Cerebellar cortex (tissue), 1 donor: ENCODE measurements at places on chromosomes 6 and 20.

DNA sequence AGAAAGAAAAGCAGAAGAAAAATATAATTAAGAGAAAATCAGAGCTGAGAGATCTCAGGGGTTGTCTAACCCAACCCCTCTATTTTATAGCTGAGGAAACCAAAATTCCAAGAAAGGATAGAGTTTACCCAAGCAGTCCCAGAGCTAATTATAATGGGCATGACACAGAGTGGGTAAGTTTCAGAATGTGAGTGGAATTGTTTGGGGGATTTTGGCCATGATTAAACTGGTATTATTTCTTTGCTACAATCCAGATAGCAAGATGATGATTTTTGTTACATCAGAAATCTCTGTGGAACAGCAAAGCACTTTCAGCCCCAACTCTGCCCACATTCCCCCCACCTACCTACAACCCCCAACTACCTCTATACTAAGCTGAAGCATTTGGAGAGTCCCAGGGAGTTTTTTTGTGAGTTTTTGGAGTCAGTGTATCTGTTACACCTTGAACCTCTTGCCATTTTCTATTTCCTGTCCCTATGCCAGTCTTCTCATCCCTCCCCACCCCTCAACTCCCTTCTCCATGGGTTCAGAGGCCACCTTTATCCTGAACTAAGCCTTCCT, 24.7 kb downstream of the POFUT1 start:
- DNase-seq: no peak

DNA sequence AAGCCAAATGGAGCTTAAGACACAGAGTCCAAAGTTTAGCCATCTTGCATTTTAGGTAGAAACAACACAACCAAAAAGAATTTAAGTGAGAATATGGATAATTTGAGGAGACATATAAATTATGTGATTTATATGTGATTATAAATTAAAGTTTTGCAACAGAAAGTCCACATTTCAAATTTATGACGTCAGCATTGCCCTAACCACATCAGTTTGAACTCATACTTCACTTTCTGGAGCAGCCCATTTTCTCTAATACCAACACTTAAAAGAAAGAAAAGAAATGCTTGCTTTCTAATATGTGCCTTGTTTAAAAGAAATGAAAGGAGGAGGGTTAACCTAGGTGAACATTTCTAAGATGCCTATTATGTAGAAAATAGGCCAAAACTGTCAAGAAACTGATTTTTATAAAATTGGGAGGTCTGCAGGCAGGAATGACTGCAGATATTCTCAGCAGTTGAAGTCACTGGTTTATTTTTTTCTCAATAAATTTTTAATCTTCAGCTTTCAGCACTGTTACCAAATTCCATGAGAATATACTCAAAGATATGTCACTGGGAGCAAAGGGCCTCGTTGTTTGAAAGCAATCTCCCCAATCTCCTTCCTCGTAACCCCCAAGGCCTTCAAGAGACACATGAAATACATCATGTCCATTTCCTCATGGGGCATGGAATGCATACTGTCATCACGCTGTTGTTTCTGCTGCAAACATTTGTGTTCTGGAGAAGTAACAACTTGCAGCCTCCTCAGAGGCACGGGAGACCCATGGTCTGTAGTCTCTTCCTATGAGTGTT, 137.8 kb downstream of the SOD2 start:
- DNase-seq: no peak

GRCh38 chr6:158730541-158730907, 80.7 kb downstream of the SYTL3 start:
- no peak for DNase-seq

DNA sequence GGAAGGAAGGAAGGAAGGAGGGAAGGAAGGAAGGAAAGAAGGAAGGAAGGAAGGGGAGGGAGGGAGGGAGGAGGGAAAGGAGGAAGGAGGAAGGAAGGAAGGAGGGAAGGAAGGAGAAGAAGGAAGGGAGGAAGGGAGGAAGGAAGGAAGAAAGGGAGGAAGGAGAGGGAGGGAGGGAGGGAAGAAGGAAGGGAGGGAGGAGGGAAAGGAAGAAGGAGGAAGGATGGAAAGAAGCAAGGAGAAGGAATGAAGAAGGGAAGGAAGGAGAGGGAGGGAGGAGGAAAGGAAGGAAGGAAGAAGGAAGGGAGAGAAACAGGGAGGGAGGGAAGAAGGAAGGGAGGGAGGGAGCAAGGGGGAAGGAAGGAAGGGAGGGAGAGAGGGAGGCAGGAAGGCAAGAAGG, 204.9 kb downstream of the PHACTR1 start:
- no peak for DNase-seq

- DNase-seq: no peak
Measured at GRCh38 chr20:25580711-25581110, 4.6 kb downstream of the NINL start.

DNA sequence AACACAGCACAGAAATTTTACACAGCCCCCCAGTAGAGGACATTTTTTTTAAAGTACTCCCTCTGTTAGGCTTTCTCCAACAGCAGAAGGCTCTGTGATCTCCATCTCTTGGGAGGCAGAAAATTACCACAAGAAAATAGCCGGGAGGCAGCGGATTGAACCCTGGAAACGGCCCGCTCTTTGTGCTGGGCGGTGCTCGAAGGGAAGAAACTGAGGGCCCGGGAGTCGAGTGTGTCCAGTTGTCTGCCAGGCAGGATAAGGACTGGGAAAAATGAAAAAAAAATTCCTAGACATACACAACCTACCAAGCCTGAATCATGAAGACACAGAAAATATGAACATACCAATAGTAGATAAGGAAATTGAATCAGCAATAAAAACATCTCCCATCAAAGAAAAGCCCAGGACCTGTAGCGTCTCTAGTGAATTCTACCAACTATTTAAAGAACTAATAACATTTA, 31.5 kb downstream of the POM121L2 start:
- DNase-seq: peak; percentile 61

DNA sequence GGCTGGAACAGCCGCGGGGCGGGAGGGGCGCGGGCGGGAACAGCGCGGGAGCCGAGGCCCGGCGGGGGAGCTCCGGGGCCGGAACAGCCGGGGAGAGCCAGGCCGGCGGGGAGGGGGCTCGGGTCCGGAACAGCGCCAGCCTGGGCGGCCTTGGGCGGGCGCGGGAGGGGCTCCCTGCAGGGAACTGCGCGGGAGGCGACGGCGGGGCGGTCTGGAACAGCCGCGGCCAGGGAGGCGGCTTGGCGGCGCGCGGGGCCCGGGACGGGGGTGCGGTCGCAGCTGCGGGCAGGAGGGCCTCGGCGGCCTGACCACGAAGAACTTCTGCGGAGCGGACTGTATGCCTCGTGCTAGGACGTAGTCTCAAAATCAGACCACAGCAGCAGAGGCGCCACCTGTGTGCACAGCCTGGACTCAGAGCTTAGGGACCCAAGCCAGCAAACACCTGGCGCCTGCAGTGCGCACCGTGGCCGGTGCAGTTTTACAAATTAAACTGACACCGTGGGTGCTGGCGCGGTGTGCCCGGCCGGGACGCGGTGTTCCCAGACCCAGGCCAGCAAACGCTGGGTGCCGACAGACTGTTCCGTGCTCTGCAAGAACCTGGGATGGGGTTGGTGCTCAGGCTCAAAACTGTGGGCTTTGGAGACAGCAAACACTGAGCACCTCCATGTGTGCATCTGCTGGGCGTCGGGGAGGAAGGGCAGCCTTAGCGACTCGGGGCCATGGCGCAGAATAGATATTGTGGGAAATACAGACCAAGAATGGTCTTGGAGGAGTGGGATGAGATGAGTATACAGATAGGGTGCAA, 572 bp downstream of the ZNF341 start:
- DNase-seq: peak; percentile 62
